ENCODE measurements at places on chromosomes 6 and 20. TPM values are rescaled to one million over a fixed set of nuclear protein-coding genes. Genes with fewer than 3 reads are reported as not detected.

The SPDEF gene
- total RNA-seq: 0.24 TPM

DNA sequence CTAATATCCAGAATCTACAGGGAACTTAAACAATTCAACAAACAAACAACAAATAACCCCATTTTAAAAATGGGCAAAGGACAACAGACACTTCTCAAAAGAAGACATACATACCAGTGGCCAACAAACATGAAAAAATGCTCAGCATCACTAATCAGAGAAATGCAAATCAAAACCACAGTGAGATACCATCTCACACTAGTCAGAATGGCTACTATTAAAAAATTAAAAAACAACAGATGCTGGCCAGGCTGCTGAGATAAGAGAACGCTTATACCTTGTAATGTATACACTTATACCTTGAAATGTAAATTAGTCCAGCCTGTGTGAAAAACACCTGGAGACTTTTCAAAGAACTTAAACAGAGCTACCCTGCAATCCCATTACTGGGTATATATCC lies 166.8 kb downstream of the IBTK start:
- no peak for DNase-seq
- H3K4me1 ChIP-seq: no peaks in the 10 kb centered on the region
- no peaks in the 10 kb centered on the region for H3K36me3 ChIP-seq
- no peaks in the 10 kb centered on the region for H3K27me3 ChIP-seq
- H3K4me3 ChIP-seq: no peak overlapping the region

The NT5E gene
- total RNA-seq: 32.5 TPM

The EHMT2 gene
- 69.7 TPM for total RNA-seq

GRCh38 chr20:41058674-41059635 lies 30.3 kb downstream of the TOP1 start:
- no peak for DNase-seq
- no peak overlapping the region for H3K4me3 ChIP-seq
- no peak overlapping the region for H3K27ac ChIP-seq
- H3K36me3 ChIP-seq: no peaks in the 10 kb centered on the region
- no peaks in the 10 kb centered on the region for H3K27me3 ChIP-seq
- H3K4me1 ChIP-seq: peaks cover 6% of the 10 kb centered on the region

All from ovary (tissue), 10 donors.